ENCODE measurements at places on chromosomes 13 and 19. TPM values are rescaled to one million over a fixed set of nuclear protein-coding genes. Genes with fewer than 3 reads are reported as not detected.

- no peak for DNase-seq
Observed at GRCh38 chr13:85551012-85551411, 248.2 kb downstream of the SLITRK6 start.

DNA sequence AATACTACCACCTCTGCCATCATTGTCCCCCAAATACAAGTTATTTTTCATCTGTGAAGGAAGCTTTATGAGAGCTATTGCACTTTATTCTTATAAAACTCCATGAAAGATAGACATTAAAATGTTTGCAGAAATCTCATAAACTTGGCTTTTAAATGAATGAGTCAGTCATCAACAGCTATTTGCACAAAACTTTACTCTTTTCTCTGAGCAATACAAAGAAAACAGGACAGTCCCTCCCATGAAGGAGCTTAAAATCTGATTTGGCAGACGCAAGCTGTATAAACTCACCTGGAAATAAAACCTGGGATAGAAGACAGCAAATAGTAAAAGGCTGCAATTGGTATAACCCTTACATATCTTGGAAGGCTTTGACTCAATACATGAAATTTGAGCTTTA, 16.6 kb upstream of the RCBTB1 start:
- DNase-seq: no peak

- DNase-seq: no peak
Observed at GRCh38 chr19:55461974-55462626, 658 bp upstream of the ISOC2 start.

DNA sequence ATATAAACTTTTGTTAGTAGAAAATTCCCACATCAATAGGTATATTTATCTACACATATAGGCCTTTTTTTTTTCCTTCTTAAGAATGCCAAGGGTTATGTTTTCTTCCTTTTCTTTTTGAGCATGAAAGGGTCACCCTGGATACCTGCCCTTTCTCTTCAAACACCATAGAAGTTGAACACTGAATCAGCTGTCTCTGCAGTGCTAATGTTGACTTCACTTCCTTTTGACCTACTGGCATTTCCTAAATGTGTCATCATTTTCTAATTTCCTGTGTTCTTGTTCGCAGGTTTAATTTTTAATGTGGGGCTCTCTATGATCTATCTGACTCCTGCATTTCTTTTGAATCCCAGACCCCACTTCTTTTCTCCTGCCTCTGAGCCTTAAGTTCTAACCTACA, 532.0 kb downstream of the GPC6 start:
- no peak for DNase-seq

Gene ZNF135
- 6.6 TPM for total RNA-seq

- DNase-seq: no peak
Observed at GRCh38 chr19:6533746-6534418, 3.1 kb downstream of the TNFSF9 start.

GRCh38 chr13:29396446-29396845, 199.0 kb downstream of the SLC7A1 start:
- DNase-seq: no peak

- no peak for DNase-seq
Observed at GRCh38 chr13:113967206-113967720, 6.6 kb downstream of the C13orf46 start.

Gene LRG1
- total RNA-seq: 3.4 TPM

GRCh38 chr13:23670793-23671192, 100.6 kb downstream of the TNFRSF19 start:
- no peak for DNase-seq

DNA sequence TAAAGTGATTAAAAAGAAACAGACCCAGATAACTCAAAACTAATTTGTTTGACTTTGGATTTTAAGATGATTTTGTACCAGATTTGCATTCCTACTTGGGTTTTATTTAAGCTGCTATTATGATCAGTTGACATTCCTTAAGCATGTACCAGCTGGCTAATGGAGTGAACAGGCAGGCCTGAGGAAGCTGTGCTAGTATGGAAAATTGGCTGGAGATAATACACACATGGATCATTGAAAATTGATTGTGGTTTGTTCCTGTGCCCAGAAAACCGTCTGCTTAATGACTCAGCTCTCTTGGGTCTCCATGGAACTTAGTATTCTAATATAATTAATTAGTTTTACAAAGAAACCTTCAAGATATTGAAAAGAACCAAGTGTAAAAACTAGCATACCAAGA, 22.6 kb downstream of the POLR1D start:
- no peak for DNase-seq

Gene KCNN4
- total RNA-seq: 54.5 TPM

Gene MATK
- total RNA-seq: 7.9 TPM

Gene CRX
- not detected for total RNA-seq

DNA sequence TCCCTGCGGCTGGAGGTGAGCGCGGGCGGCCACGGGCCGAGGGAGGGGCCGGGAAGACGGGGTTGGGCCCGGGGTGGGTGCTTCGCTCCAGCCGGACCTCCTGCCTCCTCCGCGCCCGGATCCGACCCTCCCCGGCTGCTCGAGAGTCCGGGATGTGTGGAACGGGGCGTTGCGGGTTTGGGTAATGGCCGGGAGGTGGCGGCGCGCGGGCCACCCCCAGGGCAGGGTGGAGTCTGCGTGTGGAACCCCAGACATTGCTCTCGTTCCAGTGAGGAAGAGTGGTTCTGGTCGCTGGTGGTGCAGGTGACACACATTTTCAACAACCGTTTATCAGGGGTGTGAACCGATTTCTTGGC, 38.8 kb downstream of the ARHGEF7 start:
- DNase-seq: peak; percentile 57

Gene CYP2A7
- total RNA-seq: not detected

Gene ZNF490
- total RNA-seq: 4.6 TPM

- DNase-seq: no peak
Observed at GRCh38 chr13:103004661-103005345, 61.4 kb downstream of the SLC10A2 start.

Gene DYRK1B
- total RNA-seq: 14.4 TPM

GRCh38 chr19:34925278-34925855, 1.3 kb upstream of the ZNF30 start:
- no peak for DNase-seq

- DNase-seq: no peak
Observed at GRCh38 chr19:8441725-8442544, 2.8 kb upstream of the HNRNPM start.

Gene EBI3
- 1.4 TPM for total RNA-seq

DNA sequence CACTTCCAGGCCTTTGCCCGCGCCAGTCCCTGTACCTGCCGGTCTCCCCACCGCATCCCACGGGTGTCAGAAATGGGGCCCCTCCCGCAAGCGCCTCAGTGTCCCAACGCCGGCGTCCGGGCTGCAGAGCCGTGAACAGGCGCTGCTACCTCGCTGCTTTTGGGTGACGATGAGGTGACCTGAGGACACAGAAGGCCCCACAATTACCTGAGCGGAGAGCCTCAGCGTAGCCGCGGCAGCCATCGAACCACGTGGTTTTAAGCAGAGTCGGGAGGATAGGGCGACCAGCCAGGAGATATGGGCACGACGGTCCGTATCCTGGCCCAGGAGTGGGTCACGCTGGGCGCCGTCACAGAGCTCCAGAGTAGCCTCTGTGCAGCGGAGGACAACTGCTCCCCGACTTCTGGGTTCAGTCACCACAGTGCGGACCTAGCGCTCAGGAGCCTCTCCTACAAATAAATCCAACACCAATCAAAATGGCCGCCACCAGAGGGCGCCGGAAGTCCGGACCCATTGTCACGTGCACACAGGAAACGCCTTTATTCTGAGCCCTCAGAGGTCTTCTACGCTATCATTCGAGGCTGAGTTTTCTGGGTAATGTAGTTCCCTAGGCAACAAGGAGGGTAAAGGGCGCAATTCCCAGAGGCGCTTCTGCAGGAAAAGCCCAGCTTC, at the start of gene ZNF814:
Gene ZNF814 (minus strand): TSS at position 478 of the 672 bp plus-strand sequence. CDS start 235 bp downstream, at position 243.
- peak; percentile 88 for DNase-seq

DNA sequence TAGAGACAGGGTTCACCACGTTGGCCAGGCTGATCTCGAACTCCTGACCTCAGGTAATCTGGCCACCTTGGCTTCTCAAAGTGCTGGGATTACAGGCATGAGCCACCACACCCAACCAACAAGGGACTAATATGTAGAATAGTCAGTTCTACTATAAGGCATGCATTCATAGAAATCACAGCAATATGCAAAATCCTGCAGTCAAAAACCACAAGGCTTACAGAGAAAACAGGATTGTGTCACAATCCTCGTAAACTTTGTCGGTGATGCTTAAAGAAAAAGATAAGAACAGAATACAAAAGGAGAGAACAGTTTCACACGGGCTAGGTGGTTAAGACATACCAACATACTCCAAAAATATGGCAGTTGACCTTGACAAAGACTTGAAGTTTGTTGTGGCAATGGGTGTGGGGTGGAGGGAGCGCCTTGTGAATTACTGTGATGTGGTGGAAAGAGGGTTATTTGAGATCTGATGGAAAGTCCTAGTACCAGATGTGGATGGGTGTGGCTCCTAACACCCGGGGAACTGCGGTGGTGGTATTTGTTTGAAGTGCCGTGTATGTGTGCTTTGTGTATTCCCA, 12.4 kb downstream of the NOSIP start:
- peak; percentile 67 for DNase-seq

- DNase-seq: peak; percentile 90
Observed at GRCh38 chr19:47227352-47228167, 3.4 kb downstream of the BBC3 start.

GRCh38 chr13:102968572-102969228, 97.5 kb downstream of the SLC10A2 start:
- peak; percentile 69 for DNase-seq

DNA sequence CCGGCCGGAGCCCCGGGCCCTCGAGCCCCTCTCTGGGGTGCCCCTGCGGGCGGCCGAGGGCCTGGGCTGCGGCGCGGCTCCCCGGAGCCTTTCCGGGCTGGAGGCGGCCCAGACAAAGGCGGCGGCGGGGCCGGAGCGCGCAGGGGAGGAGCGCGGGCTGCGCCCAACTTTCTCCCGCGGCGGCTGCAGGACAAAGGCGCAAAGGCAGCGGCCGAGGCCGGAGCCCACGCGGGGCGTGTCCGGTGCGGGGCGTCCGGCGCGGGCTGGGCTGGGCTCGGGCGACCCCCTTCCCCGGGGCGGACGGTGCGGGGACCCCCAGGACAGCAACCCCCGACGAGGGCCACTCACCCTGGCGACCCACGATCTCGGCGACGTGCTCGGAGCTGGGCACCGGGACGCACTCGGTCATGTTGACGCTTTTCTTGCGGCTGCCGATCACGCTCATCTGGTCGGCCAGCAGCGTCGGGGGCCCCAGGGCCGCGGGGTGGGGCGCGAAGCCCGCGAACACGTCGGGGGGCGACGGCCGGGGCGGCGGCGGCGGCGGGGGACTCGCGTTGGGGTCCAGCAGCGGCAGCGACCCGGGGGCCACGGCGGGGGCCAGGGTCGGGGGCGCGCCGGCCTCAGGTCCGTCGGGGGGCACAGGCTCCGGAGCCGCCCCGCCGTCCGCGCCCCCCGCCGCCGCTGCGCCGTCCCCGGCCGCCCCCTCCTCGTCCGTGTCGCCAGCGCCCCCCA, 843 bp downstream of the MEX3D start:
- DNase-seq: no peak

DNA sequence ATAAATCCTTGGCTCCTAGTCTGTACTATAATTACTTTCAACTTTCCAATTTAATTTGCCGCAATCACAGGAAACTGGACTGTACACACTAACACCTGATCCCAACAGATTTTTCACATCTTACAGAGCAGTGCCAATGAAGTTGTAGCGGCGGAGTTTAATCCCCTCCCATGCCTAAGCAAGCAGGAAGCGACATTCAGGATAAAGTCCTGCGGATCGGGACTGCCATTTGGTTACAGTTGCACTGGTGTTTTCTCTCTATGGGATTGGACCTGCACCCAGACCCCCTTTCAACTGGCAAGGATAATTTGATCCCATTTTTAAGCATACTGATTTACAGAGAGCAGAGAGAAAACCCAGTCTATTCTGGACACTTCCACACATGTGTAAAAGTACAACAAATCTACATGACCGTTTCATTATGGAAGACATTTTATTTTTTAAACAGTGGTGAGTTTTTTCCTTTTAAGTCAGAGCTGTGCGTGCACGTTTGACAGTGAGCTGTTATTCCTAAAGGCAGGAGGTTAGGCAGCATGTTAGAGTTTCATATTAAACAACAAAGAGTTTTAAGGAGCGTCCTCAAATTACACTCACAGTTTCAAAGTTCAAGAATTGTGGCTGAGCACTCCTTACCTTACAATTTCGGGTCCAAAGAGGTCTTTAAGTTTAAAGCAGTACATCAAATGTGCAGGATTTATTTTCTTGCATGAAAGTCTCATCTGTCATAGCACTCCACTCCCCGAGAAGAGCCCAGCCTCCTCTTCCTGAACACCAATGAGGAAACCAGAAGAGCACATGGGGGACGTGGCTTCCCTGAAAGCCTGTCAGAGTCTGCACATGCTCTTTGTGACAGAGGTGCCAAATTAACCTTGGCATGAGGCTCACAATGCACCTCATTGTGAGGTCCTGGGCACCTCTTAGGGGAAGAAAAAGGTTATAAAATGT, 141.6 kb upstream of the RFC3 start:
- peak; percentile 65 for DNase-seq

Gene SIGLEC6
- 2.7 TPM for total RNA-seq

DNA sequence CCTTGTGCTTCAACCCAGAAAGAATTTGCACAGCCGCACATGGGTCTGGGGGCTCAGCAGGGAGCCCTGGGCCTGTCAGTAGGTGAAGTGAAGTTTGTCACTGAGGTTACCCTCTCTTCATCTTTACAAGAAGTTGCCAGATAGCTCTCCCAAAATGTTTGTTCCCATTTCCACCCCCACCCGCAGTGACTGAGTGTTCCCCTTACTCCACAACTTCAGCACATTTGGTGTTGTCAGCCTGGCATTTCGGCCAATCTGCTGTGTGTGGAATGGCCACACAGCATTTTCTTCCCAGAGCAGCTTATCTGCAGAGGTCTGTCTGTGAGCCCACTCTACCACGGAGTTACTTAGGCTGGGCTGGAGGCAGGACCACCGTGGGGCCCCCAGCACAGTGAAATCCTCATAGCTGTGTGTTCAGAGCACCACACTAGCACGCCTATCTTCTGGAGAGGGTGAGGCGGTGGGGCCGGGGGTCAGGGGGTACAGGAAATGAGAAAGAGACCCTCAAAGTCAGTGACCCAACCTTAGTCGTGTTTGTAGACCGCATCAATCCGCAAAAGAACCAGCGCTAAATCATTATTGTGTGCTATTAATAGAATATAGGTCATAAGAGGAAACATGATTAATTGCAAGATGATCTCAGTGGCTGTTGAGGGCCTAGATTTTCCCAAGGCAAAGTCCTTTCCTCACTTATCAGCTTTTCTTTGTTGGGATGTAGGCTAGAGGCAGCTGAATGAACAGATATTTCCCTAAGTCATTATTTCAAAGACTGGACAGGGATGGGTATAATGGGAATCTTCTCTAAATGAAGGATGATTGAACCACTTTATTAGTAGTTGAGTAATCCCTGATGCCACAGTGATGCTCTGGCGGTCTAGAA, 116.0 kb downstream of the SIPA1L3 start:
- no peak for DNase-seq

GRCh38 chr19:45195764-45196163, 17.2 kb downstream of the BLOC1S3 start:
- DNase-seq: no peak

- no peak for DNase-seq
Observed at GRCh38 chr13:94205896-94206295, 273.6 kb downstream of the DCT start.

- DNase-seq: no peak
Observed at GRCh38 chr19:12912571-12912970, 6.5 kb downstream of the SYCE2 start.

All from Peyer's patch (tissue), 4 donors.